Hepatic stellate cell (primary cell): ENCODE measurements at places on chromosomes 1 and 21.
A peak's percentile ranks its signal among the peaks of the same experiment; 100 is the strongest.

DNA sequence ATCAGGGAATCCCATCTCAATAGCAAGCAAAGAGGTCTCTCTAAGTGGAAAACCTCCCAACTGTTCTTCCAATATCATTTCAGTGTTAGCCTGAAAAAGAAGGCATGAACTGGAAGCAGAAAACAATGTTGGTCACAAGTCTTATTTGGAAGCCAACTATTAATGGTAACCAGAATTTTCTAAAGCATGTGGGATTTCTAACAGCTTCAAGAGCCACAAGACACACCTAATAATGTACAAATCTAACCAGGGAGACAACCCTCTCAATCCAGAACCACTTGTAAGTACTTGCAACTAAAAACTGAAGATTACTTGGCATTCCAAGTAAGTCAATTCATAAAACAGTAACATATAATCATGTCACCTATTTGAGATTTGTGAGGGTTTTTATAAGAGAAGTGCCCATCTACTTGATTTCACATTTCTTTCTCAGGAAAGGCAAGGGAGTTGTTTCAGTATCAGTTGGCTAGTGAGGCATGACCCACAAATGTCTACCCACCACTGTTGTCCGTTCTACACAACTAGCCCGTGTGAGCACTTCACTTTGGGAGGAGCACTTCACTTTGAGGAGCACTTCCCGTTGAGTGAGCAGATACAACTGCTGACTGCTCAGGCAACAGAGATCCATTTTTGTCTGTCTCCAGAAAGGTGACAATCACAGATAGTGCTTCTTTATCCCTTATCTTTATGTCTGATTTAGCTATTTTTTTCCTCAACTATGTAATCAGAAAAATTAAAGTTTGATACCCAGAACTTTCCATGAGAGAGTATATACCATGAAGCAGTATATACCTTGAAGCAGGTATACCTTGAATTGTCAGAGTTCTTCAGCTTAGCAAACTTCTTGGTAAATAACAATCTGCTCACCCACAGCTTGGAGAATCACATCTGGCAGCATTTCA, 11.1 kb downstream of the STX6 start:
- no peak for DNase-seq

DNA sequence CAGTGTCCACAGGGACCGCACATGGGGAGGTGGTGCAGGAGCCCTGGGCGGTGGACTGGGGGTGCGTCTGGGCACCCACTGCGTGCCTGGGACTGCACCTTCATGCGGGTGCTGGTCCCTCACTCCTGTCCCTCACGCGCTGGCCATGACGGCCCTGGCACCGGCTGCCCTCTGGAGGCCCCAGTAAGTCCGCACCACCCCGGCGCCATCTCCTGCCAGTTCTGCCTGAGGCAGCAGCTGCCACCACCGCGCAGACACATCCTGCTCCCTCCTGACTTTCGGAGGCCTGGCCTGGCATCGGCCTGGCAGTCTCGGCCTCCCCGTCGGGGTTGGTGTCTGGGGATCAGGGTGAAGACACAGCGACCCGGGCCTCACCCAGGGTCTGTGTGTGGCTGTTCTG, 64.8 kb downstream of the MORN1 start:
- no peak for DNase-seq

- DNase-seq = no peak
These were observed 15.1 kb downstream of the SOX13 start for GRCh38 chr1:204087893-204088528.

DNA sequence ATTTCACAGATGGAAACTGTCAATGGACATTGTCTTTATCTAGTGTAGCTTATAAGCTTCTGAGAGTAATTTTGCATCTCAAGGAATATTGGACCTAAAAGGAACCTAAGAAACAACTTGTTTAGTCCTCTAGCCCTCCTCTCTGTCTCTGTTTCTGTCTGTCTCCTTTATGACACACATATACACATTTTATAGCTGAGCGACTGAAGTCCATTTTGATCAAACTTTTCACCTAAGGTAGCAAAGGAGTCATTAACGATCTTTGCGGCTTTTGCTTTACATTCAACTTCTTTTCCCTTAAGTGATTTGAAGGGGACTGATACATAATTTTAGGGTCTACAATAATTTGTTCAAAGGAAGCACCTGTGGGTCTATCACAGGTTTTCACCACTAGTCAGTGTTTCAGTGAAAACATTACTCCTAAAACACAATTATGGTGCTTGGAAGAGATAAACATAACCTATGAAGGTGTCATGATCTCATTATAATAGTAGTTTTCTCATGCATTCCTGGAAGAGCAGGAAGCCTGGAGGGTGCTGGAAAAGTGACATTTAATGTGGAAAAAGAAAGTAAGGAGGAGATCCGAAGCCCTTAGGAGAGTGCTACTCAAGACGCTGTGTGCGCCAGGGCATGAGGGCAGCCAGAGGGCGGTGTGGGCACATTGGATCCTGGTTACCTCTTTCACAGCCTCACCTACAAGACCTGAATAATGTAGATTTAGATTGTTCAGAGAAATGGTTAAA, 248.6 kb downstream of the DNM3 start:
- no peak for DNase-seq

GRCh38 chr21:31629972-31630711, 29.4 kb upstream of the SOD1 start:
- peak; percentile 38 for DNase-seq

DNA sequence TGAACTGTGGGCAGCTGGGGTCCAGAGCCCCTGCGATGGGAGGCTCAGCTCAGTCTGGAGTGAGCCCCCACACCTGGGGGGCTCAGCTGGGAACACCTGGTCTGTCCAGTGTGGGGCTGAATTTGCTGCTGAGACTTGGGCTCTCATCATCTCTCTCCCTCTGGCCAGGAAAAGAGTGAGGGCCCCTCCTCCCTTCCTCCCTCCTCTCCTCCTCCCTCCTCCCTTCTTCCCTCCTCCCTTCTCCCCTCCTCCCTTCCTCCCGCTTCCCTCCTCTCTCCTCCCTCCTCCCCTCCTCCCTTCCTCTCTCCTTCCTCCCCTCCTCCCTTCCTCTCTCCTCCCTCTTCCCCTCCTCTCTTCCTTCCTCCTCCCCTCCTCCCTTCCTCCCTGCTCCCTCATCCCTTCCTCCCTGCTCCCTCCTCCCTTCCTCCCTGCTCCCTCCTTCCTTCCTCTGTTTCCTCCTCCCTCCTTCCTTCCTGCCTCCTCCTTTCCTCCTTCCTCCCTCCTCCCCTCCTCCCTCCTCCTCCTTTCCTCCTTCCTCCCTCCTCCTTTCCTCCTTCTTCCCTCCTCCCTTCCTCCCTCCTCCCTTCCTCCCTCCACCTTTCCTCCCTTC, 23.5 kb upstream of the PEX10 start:
- no peak for DNase-seq

DNA sequence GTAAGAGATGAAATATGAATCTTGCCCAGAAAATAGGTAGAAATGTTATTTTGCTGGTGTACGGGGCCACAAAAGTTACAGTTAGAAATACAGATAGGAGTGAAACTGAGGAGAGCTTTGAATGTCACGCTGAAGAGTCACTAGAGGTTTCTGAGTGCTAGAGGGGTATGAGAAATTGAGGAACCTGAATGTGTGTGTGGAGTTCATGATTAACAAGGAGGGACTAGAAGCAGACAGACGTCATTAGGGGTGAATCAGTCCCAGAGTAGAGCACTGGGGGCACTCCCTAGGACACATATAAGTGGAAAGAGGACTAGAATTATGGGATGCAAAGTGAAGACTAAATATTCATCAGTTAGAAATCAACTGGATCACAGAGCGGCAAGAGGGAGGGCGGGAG, 188.9 kb upstream of the MAP1LC3C start:
- DNase-seq = no peak

DNA sequence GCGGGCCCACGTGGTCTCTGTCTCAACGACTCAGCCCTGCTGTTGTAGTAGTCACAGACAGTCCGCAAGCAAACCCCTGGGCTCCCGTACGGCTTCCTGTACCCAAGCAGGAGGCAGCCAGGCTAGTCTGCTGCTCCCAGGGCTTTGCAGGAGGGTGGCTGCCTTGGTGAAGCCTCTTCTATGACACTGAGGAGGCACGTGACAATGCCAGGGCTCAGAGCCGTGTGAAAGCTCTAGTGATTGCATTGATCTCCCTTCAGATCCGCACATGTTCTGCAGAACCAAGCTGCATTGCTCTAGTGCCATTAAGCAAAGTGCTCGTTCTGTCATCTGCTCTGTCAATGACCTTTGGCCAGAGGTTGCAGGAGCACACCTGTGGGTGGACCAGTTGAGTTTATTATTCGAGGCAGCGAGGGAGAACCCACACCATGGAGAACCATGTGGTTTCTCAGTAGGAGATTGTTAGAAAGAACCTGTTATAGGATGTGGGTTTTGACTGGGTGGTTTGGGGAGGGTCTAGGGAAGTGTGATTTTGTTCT, 18.0 kb downstream of the UMODL1 start:
- no peak for DNase-seq

DNA sequence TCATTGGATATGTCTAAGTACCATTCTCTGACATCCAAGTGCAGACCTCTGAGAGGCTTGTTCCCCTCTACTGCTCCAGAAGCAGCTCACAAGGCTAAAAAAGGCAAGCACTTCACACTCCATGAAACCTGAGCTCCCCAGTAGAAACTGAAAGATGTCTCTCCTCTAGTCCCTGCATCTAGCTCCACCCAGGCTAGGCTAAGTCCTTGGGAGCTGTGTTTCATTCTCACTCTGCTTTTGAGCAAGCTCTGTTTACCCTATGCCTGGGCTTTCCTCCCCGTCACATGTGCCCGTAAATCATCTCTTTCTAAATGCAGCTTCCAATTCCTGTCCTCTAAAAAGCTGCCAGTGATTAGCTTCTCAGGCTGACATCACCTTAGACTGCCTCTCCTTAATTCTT, 39.0 kb downstream of the LRRC71 start:
- DNase-seq = no peak

DNA sequence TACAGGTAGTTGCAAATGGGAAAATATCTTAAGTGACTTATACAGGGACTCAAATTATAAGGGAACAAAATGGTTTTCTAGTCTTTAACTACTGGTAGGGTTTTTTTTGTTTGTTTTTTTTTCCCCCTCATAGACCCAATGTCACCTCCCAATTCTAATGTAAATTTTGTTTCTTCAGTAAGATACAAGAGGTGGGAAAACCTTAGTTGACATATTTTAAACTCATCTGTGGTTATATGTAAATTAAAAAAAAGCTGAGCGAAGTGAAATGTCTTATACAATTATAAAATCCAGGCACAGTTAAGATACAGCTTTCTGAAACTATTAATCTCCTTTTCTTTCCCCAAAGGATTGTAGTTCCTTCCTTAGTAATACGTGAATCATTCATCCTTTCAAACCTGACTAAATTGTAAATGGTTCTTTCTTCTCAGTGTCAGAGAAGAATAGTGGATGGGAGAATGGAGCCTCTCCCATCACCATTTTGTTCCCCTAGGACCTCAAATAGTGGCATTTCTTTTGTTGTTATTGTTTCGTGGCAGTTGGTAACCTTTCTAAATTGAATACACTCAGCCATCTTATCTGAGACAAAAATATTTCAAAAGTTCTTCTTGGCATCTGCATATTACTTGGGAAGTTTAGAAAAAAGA, 11.2 kb downstream of the TSEN15 start:
- DNase-seq = no peak

- DNase-seq = no peak
These were observed 1.4 kb downstream of the PROK1 start for GRCh38 chr1:110452330-110452729.

GRCh38 chr1:118863688-118864087, 124.5 kb downstream of the TBX15 start:
- DNase-seq = no peak

- DNase-seq = peak; percentile 78
These were observed at the start of gene WLS for GRCh38 chr1:68232289-68233148. WLS (minus strand) TSS chr1:68232523; CDS start chr1:68232299, 224 bp downstream.

DNA sequence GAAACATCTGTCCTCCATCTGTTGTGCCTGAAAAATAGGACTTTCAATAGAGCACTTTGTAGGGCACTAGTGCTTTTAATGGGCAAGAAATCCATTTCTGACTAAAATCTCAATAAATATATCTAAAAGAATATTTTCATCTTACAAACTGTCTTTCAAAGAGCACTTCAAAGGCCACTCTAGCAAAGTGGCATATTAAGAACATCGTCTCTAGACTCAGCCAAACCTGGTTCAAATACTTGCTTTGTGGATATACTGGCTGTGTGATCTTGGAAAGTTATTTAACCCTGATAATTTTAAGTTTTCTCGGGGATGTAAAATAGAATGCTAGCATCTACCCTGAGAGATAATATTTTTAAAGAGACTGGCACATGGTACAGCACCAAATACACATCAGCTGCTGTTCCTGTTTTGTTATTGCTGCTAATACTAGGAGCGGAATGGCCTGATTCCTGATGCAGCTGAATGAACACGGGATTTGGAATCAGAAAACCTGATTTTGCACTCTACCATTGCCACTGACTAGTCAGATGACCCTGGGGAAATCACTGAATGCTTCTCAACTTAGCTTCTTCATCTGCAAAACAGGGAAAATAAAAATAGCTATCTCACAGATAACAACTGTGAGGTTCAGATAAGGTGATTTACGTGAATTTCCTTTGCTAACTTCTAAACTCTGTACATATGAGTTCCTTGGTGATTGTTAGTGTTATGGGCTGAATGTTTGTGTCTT, 25.2 kb upstream of the LRRC8C start:
- DNase-seq = no peak

GRCh38 chr21:27269644-27270043, 302.8 kb upstream of the ADAMTS5 start:
- DNase-seq = peak; percentile 33

- DNase-seq = no peak
These were observed 85.9 kb upstream of the ADAM30 start for GRCh38 chr1:119981986-119982815.

- DNase-seq = no peak
These were observed 3.4 kb downstream of the NLRP3 start for GRCh38 chr1:247419336-247419735.

GRCh38 chr1:186301448-186301847, 73.6 kb downstream of the TPR start:
- no peak for DNase-seq

- DNase-seq = no peak
These were observed 71.6 kb upstream of the KCND3 start for GRCh38 chr1:112061056-112061455.

DNA sequence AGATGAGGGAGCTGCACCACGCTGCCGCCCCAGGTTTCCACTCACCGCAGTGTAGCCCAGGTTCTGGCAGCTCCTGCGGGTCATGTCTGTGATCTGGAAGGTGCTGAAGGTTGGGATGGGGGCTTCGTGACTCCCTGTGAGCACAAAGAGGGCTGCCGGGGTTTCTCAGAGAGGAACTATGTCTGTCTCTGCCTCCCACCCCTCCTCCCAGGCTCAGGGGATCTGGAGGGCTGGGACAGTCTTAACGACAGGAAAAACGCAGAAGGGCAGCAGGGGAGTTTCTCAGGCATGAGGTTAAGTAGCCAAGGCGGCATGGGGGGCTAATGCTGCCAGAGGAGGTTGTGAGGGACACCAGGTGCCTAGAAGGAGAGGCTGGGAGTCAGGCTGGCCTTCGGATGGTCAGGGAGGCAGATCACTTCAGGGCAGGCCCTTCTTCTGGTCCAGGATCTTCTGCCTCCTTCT, 656 bp downstream of the SH2D2A start:
- no peak for DNase-seq
